ENCODE measurements at places on chromosomes 6 and 20. TPM values are rescaled to one million over a fixed set of nuclear protein-coding genes. Genes with fewer than 3 reads are reported as not detected.

The IRF4 gene
- total RNA-seq, result not detected

The EFCAB8 gene
- total RNA-seq, result under 0.01 TPM

The FAXC gene
- 0.34 TPM for total RNA-seq

The SLC22A2 gene
- not detected for total RNA-seq

The MYMX gene
- 0.23 TPM for total RNA-seq

All from dermis blood vessel endothelial cell (primary cell).